ENCODE measurements at places on chromosomes 12 and 14.

GRCh38 chr12:87368259-87368658, 660.9 kb downstream of the C12orf50 start:
- no peak for DNase-seq

- no peak for DNase-seq
These were observed 243.1 kb downstream of the ERC1 start for GRCh38 chr12:1234073-1234472.

DNA sequence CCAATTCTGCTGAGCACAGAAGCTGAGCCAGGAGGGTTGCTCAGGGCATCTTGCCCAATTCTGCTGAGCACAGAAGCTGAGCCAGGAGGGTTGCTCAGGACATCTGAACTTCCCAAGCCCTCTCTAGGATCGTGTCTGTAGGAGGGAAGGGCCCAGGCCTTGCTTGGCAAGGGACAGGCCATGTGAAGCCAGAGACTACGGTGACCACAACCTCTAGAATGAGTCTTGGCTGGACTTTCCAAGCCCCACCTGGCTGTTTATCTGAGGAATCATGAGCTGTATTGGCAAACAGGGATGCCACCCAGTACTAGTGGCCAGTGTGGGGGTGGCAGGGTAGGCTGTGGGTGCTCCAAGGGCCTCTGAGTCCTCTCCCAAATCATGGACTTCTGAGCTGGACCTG, 7.7 kb upstream of the SERPINA6 start:
- DNase-seq, result no peak

DNA sequence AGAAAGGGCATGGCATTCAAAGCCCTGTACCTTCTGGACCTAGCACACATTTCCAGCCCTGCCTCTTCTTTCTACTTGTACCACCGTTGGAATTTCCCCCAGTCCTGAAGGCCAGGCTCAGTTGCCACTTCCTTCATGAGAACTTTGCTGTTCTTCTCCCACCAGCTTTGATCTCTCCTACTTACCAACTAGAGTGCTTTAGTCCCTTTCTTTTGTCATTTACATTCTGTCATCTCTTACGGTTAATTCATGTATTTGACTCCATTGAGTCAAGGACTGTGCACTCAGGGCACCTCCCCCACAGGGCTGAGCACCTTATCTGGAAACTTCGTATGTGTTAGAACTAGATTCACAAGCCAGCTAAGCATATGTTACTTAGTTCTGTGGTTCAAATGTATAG, 26.3 kb downstream of the BICDL1 start:
- no peak for DNase-seq

- DNase-seq, result no peak
These were observed 3.3 kb downstream of the NKX2-1 start for GRCh38 chr14:36516719-36517241.

- DNase-seq, result no peak
These were observed 278.7 kb upstream of the PRICKLE1 start for GRCh38 chr12:42868291-42868690.

GRCh38 chr14:74919421-74920165, 3.5 kb downstream of the RPS6KL1 start:
- no peak for DNase-seq

GRCh38 chr12:21771311-21771710, 3.2 kb downstream of the KCNJ8 start:
- no peak for DNase-seq

- DNase-seq, result no peak
These were observed 13.7 kb upstream of the DERA start for GRCh38 chr12:15897433-15897832.

- no peak for DNase-seq
These were observed at the start of gene FLRT2 for GRCh38 chr14:85529803-85530574. Gene FLRT2, plus strand, starts transcription at chr14:85530144. Its CDS starts 91,371 bp downstream, at chr14:85621515.

DNA sequence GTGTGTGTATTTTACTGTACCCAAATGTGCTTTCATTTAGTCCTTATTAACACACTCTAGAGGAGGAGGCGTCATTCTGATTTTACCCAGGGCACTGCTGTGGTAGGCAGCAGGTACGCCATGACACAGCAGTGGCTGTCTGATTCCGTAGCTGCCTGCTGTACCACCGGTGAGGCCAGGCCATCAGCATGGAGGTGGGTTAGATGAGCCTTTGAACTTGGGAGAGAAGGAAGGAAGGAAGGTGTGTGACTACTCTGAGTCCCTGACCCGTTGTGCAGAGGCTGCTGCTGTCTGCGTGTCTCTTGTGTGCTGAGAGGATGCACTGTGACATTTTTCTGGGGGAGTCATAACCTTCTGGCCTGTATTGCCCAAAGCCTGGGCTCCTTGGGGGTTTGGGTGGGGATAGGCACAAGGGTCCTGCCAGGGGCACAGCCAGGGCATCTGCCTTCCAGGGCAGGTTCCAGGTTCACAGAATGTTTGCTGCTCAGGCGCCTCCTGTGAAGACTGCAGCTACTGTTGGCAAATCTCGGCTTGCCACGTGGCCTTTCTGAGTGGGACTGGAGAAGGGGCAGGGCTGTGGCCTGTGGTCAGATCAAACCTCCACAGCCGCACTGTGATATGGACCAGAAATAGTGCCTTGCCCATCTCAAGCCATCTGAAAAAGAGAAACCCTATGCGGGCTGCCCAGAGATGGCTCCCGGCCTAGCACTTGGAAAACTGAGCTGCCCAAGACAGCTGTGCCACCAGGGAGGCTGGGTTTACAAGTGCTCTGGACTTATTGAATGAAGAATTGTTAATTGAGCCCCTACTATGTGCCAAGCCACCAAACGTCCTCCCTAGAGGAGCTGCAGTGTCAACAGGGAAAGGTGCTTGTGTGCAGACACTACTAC, 47.1 kb downstream of the MLXIP start:
- no peak for DNase-seq

DNA sequence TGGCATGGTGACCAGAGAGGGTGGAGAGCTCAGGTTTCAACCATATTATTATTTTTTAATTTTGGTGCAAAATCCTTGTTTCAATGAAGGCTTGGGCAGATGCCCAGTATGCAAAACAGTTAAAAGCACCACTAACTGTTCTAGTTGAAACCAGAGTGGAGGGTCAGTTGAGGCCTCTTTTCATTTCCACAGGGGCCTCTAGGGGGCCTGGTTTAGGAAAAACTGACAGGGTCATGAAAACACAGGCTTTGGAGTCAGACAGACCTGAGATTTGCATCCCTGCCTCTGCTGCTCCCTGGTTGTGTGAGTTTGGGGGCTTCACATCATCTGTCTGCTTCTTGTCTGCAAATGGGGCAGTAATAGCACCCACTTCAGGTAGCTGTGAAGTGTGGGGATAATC, 3.3 kb upstream of the RPH3A start:
- no peak for DNase-seq

GRCh38 chr12:52920937-52921336, 16.1 kb upstream of the KRT8 start:
- DNase-seq, result no peak

- no peak for DNase-seq
These were observed 120.1 kb downstream of the MDGA2 start for GRCh38 chr14:47555333-47555732.

GRCh38 chr14:102316338-102316742, 3.2 kb upstream of the ZNF839 start:
- no peak for DNase-seq

GRCh38 chr14:51210594-51210993, 29.5 kb upstream of the TMX1 start:
- DNase-seq, result no peak

DNA sequence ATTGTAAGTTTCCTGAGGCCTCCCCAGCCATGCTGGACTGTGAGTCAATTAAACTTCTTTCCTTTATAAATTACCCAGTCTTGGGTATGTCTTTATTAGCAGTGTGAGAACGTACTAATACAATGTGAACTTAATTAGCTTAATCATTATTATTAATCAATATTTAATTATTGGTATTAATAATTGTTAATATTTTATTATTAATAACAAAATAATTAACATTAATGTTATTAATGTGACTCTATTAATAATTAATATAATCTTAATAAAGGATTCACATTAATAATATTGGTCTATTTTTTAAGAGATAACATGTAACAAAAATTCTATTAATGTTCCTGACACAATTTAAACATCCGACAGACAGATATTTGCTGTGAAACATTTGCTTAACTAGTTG, 164.9 kb upstream of the ATF7IP start:
- DNase-seq, result no peak

- no peak for DNase-seq
These were observed 64.8 kb upstream of the E2F7 start for GRCh38 chr12:77130193-77130592.

- DNase-seq, result no peak
These were observed 727 bp downstream of the LDHB start for GRCh38 chr12:21656905-21657325.

DNA sequence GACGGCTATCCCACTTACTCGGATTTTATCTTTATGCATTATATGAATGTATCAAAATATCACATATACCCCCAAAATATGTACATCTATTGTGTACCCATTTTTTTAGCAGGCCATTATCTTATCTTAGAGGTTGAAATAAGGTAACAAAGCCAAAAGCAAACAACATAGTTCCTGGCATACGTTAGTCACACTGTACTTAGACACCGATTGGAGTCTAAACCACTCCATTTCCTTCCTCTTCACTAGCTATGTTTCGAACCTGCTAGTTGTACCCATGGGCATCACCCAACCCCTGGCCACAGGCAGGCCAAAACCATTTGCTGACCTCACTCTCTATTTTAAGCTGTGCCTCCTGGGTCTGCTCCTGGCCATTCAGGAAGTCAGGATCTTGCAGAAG, 66.3 kb downstream of the GRIN2B start:
- DNase-seq, result no peak

GRCh38 chr14:93533437-93533836, 102.7 kb downstream of the UNC79 start:
- no peak for DNase-seq

DNA sequence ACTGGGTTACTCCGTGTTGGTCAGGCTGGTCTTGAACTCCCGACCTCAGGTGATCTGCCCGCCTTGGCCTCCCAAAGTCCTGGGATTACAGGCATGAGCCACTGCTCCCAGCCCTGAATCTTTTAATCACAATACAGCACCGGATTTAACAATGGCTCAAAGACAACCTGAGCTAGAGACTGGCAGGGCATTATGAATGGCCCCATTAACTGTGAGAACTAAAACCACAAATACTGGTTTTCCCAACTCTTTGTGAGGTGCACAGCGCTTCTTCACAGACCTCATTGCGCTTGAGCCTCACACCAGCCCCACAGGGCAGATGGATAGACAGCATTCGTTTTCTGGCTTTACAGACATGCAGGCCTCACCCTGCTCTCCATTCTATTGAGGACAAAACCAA, 107.0 kb upstream of the FKBP4 start:
- no peak for DNase-seq

DNA sequence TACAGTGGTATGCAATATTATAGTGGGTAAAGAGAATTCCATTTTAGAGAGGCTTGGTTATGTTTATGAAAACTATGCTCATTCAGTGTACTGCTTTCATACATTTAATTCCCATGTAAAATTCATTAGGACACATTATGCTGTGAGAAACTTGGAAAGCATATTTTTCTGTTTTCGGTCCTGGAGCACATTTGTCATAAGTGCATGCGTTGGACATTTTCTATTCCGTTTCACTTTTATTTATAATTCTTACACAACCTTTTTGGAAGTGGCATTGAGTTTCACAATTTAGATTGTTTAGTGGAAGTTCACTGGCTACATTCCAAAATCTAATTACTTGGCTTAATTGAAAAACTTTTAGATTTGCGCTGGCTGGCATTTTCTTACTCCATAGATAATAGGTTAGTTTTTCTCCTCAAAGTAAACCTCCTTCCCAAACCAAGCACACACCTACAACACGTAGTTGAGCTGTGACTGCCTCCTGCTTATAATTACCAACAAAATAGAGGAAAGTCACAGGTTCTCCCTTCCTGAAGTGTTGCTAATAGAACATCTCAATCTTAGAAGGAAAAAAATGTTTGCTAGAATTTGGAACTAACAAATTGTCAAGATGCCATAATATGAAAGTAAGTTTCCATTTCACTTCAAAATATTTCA, 938.5 kb downstream of the TRHDE start:
- no peak for DNase-seq

Measured in stimulated activated CD4-positive, alpha-beta T cell treated with anti-CD3 and anti-CD28 coated beads, Interleukin-15, amount 100 ng/mL, for 1 hour (primary cell).